ENCODE measurements at places on chromosomes 11 and 22.

GRCh38 chr22:29700206-29700899 is 19.4 kb upstream of the CABP7 start:
- no peak for DNase-seq

GRCh38 chr11:31558001-31558400 is 48.4 kb downstream of the ELP4 start:
- DNase-seq: no peak

DNA sequence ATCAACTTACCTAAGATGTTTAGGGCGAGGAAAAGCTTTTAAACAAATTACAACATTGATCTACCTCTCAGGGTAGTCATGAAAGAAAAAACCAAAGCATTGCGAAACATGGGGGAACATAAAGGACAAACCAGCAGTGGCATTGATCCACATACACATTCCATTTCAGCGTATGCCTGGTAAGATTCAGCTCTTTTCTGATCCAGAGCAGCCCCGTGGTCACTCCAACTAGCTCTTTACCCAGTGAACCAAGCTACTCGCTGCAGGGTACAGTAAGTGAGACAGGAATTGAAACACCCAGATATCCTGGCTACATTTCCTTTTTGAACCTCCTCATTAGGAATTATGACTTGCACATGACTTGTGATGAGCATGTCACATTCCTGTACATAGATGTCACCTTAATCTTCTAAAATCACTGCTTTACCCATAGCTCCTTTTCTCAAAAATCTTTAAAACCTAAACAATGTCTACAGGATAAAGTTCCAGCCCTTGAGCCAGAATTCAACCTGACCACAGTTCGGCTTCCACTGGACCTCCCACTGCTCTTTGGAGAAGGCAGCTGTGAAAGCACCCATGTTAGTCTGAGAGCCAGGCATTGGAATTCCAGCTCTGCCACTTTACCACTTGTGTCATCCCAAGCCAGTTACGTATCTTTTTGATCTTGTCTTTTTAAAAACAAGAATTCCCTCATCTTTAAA is 42.9 kb upstream of the AKIP1 start:
- DNase-seq: no peak

GRCh38 chr11:85977751-85978160 is 91.1 kb downstream of the PICALM start:
- DNase-seq: no peak

DNA sequence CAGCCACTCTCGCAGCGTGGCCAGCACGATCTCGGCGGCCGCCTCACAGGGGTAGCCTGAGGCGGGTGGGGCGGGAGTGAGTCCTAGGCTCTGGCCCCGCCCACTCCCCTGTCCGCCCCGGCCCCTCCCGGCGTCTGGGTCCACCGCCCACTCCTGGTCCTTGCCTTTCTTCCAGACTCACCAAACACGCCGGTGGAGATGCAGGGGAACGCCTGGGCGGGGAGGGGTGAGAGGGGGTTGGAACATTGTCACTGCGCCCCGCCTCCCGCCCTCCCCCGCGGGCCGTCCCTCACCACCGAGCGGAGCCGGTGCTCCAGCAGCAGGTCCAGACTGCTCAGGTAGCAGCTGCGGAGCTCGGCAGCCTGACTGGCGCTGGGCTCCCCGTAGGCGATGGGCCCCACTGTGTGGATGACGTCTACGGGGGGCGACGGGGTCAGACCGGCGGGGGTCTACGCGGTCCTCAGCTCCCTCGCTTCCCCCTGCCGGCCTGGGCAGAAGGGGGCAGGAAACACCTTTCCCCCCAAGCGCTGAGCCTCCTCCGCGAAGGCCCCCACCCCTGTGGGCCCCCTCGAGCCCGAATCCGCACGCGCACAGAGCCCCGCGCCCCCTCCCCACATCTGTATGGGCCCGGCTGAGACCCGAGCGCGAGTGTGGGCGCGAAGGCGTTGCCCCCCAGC is 13.2 kb downstream of the OTUB1 start:
- peak; percentile 11 for DNase-seq

- no peak for DNase-seq
These were observed 88.7 kb downstream of the TP53I11 start for GRCh38 chr11:44861849-44862557.

- DNase-seq: no peak
These were observed 68.8 kb downstream of the SNX19 start for GRCh38 chr11:130847517-130847916.

DNA sequence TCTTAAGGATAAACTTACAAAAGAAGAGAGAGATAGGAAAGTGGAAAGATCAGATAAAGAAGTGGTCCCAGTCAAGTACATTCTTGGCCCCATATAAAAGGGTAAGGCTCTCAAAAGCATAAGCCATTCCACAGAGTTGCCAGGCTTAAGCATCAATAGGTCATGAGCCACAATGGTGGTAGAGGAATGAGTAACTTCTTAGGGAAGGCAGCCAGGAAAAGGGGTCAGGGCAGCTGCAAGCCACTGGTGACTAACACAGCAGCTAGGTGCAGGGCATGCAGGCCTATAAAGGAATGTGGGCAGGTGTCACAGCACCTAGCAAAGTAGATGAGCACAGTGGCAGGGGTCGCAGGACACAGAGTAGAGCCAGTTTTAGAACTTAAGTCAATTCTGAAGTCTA is 302.6 kb upstream of the FAT3 start:
- no peak for DNase-seq

GRCh38 chr22:39234472-39234787 is 10.4 kb downstream of the PDGFB start:
- DNase-seq: no peak

DNA sequence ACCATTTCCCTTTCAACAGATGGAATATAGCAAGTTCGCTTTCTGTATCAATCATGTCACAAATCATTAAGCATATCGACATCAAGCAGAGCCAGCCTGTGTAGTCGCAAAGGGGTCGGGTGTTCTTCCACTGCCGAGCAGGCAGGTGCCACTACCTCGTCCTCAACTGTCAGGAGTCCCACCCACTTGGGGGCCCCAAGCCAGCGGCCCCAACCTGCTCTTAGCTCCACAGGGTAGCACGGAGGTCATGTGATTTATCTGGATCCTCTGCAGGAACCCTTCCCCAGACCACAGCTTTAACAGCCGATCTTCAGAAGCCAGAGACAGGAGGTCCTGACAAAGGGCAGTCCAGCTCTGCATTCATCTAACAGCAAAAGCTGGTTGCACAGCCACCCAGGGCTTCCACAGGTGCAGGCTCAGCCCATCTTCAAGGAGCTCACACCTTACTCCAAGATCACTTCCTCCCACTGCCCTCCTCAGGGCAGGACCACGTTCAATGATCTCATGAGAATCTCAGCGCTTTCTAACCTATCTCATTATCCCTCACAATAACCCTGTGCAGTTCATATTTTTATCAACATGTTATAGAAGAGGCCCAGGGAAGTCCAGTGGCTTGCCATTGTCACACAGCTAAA is 110.2 kb downstream of the TRIM29 start:
- no peak for DNase-seq

- DNase-seq: no peak
These were observed 1.1 kb upstream of the VSIG2 start for GRCh38 chr11:124753205-124753604.

- no peak for DNase-seq
These were observed 886 bp downstream of the SHISA8 start for GRCh38 chr22:41913842-41914534.

GRCh38 chr22:30541961-30542810 is 4.4 kb downstream of the SEC14L6 start:
- DNase-seq: no peak

GRCh38 chr11:2816941-2817421 is 68.6 kb downstream of the CDKN1C start:
- DNase-seq: no peak

DNA sequence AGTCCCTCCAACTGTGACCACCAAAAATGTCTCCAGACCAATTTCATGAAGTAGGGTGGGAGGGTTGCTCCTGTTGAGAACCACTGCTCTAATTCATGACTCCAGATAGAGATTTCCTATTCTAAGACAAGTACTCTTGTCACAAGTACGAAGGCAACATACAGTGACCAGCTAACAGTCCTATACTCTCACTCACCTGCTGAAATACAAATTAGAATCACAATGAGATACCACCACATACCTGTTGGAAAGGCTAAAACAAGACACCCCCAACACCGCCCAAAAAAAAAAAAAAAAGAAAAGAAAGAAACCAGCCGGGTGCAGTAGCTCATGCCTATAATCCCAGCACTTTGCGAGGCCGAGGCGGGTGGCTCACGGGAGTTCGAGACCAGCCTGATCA is 310.5 kb downstream of the SWAP70 start:
- no peak for DNase-seq

DNA sequence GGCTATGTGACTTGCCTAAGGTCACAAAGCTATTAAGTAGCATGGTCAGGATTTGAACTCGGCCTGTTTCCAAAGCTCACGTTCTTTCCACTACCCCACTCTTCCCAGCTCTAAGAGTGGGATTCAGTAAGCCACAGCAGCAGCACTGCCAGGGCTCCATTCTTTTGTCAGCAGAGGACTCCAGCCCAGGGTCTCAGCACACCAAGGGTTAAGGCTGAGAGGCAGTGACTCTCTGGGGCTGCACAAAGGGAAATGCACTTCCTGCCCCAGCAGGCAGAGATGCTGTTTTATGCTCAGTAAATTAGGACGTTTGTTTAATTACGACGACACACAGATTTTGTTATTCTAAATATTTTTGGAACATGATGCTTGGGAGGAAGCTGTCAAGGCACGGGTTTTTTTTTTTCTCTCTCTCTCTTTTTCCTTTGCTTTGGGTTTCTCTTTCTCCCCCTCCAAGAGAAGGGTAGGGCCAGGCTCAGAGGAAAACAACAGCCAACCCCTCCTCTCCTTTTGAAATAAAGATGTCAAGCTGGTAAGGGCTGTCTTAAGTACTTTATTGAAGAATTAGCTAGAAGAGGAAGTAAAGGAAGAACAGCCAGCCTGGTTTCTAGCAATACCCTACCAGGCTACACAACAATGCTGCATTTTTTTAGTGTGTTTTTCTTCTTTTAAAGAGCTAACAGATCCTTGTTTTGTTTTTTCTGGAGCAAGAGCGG is 2.8 kb downstream of the MYH9 start:
- DNase-seq: no peak

DNA sequence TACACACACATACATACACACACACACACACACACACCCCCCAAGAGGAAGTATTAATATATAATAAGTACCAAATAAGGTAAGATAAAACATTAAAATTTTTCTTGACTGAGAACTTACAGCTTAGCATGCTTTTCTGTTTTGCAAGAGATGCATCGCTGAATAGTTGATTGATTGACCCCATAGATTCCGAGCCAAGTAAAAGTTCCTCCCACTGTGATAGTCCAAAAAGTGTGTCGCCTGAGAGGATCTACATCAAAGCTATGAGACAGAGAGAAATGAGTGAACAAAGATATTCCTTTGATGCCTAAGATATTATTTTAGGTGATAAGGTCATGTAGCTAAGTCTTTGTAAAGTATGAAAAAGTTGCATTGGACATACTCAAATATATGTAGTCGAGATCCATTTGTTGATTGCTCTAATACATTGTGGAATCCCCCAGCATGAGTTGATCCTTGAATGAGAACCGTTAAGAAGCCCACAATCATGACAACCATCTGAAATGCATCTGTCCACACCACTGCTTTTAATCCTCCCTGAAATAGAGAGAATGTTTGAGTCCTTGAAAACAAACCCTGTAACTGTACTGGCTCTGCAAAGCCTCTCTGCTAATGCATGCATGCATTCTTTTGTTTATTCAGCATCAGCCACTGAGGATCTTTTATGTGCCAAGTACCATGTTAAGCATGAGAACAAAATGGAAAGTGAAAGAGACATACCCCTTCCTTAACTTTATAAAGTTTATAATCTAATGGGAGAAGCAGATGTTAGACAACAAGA is 18.3 kb downstream of the SLC5A12 start:
- DNase-seq: no peak

- no peak for DNase-seq
These were observed 5.9 kb downstream of the FAM118B start for GRCh38 chr11:126217491-126217890.

DNA sequence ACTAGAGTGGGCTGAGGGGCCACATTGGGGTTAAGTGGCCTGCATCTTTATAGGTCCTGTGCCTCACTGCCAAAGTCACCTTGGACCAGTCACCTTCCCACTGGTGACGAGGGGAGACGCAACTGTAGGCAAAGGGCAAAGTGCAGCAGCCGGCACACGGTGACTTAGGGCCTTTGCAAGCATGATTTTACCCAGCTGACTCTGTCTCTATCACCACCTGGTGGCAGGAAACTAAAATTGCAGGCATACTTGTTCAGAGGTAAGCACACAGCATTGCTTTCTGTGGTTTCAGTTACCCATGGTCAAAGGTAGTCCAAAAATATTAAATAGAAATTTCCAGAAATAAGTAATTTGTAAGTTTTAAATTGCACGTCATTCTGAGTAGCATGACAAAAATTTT is 1164.4 kb downstream of the BRD1 start:
- no peak for DNase-seq

- DNase-seq: no peak
These were observed 17.8 kb upstream of the KCTD14 start for GRCh38 chr11:78040691-78041379.

- no peak for DNase-seq
These were observed 583 bp downstream of the TAF1D start for GRCh38 chr11:93740730-93741093.

DNA sequence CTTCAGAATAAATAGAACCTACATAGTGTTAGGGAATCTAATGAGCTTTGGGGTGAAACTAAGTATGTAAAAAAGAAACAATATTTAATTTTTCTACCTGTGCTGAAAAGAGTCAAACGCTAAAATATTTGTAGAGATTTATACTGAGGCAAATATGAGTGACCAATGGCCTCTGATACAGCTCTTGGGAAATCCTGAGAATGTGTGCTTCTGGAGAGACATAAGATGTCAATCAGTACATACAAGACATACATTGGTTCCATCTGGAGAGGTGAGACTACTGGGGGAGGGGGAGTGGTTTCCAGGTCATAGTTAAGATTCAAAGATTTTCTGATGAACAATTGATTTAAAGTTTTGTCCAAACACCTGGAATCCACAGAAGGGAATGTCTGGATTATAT is 970 bp downstream of the ASRGL1 start:
- no peak for DNase-seq

DNA sequence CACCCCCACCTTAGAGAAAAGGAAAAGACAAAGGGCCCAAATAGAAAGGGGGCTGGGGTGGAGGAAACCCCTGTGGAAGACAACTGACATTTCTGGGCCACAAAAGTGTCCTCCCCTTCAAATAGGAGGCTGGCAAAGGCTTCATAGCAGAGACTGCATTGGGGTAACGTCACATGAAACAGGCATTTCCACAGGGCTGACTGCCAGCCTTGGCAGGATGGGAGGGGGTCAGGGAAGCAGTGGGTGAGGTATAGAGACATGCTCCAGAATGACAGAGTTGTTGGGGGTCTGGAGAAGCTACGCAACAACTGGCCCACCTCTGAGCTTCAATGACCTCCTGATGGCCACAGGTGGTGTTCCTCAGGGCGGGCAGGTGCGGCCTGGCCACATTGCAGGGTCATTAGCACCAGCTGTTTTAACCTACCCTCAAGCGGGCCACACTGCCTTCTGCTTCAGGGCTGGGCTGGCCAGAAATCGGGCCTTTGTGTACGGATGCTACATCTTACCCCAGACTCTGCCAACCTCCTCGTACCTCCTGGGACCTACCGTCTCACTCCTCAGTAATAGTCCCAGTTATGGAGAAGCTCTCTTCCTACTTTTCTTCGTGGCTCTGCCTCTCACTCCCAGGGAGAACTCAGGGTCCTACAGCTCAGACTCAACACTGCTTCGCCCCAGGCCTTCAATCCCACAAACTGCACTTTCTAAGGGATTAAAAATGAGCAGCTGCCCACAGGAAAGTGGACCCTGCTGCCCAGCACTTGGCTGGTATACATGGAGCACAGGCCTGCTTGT is 160.0 kb upstream of the NCAM1 start:
- DNase-seq: no peak

All from NCI-H748 treated with DMSO at 0.1 percent for 48 hours (cell line).